NCI-H1436 treated with DMSO at 0.1 percent for 48 hours (cell line): ENCODE measurements at places on chromosomes 5 and 9.

DNA sequence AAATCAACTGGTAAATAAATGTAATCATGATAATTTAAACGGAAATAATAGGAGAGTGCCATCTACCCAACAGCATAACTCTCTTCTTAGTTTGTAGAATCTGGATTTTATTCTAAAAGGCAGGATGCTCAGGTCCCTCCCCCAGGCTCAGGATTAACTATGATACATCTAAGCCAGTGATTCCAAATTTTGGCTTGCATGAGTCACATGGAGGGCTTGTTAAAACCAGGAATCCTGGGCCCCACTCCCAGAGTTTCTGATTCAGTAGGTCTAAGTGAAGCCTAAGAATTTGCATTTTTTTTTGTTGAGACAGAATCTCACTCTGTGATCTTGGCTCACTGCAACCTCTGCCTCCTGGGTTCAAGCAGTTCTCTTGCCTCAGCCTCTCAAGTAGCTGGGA is 62.3 kb upstream of the ZFR start:
- DNase-seq, result no peak

- no peak for DNase-seq
These were observed 27.2 kb downstream of the EXOSC2 start for GRCh38 chr9:130720762-130721161.

DNA sequence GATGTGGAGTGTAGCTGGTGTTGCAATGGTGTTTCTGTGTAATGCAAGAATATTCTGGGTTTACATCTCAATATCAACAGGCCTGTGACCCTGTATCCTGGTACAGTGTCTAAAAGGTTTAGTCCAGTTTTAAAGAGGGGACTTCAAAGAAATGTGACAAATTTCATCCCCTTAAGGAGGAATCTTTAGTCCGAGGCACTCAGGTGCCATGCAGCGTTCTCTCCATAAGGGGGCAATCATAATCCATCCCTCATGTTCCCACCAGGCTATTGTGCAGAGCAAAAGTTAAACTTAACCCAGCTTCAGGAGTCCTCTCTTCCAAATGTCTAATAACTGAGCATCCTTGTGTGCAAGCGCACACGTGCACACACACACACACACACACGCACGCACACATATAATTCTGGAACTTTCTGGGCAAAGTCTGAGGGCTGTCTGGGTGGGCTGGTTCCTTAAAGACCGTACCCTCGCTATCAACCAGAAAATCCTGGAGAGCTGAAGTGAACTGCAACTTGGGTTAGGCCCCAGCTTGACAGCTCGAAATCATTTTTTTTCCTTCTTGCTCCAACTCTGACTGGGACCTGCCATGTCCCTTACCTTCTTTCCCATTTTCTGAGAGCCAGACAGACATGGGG is 46.0 kb downstream of the CRB2 start:
- DNase-seq, result no peak

GRCh38 chr9:92503156-92503555 is 20.9 kb upstream of the ASPN start:
- DNase-seq, result no peak

DNA sequence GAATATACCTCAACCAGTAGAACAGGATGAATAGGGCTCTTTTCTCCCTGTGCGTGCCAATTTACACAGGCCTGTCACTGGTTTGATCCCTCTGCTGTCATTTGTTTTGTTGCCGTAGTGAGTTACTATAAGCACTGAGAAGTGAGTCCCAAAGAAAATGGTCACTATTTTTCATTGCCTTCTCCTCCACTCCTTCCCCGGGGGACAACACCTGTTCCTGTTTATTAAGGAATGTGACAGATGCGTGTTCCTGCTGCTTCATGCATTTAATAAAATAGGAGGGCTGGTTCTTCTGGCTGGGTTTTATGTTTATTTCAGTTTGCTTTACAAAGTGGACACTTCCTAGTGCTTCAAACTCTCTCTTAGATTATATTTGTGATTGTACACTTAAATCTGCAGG is 6.4 kb downstream of the THBS4 start:
- DNase-seq, result no peak

GRCh38 chr9:136771907-136772415 is 7.6 kb upstream of the LCN15 start:
- DNase-seq, result no peak

- no peak for DNase-seq
These were observed 41.9 kb upstream of the SAP30L start for GRCh38 chr5:154403776-154404387.

GRCh38 chr5:9865574-9865973 is 235.4 kb upstream of the TAS2R1 start:
- no peak for DNase-seq
